ENCODE measurements at places on chromosomes 7 and 10.
A peak's percentile ranks its signal among the peaks of the same experiment; 100 is the strongest.

DNA sequence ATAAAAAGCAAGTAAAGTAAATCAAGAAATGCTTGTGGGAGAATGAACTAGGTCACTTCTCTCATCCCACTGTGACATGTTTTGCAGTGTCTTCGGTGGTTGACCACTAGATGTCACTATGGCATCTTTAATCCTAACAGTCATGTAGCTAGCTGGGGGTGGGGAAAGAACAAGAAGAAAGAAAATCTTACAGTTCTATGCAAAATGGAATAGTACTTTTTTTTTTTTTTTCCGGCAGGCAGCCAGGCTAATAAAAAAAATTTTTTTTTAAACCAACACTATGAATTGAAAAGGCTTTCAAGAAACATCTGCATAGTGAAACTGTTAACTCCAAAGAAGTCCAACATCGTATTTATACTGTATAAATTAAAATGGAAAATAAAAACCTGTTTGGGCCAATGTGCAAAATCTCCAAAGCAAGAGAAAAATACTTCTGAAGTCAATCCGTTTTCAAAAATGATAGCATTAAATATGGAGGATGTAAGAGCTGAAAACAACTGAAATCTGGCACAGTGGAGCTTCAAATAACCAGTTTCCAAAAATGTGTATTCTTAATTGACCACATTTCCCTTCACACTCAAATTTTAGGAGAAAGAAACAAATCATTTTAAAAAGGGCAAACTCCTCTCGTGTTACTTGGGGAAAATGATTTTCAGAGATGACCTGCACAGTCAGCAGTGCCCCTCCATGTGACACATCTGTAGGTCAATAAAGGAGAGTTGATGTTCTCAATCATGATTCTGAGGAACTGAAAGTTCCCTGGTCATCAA, 38.5 kb downstream of the CDK1 start:
- DNase-seq = peak; percentile 5

DNA sequence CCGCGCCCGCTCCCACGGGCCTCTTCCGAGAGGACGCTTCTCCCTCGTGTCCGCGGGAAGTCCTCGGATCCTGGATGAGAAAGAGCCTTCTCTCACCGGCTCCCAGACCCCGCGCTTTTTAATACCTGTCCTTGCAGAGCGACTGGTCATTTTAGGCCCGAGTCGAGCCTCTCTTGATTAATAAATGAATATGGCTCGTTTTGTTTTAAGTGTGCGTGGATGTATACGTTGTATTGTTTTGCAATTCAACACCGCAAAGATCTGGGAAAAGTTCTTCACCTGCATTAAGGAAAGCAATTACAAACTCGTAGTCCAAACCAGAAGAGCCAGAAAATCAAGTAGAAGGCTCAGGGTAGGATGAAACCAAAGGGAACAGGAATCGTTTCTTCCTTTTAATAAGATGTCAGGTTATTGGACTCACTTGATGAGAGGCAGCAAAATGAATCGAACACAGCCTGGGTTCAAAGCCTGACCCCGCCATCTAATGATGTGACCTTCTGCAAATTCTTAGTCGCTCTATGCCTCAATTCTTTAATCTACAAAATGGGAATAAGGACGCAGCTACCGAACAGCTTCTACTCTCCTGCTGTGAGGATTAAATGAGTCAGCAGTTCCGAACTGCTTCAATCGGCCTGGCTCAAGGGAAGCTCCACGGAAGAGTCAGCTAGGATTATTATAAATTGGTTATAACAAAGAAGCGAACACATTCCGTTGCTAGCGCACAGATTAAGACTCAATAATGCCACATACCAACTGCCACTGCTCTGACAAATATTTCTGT, 277.8 kb upstream of the NEBL start:
- peak; percentile 38 for DNase-seq

- DNase-seq = no peak
These were observed 35.6 kb downstream of the SYPL1 start for GRCh38 chr7:106076537-106076936.

GRCh38 chr7:38360776-38361175, 87.3 kb upstream of the TARP start:
- no peak for DNase-seq

DNA sequence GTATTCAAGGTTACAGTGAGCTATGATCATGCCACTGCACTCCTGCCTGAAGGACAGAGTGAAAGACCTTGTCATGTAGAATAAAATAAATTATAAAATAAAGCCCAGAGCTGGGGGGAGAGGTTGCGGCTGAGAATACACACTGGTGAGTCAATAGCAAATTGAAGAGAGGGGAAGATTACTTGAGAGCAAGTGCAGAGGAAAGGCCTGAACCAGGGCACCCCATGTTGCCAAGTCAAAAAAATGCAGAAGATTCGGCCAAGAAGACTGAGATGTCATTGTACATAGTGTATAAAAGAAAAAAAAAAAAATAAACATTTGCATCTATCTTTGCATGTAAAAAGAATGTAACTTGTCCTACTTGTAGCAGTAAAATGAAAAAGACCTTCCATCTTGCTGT, 32.5 kb downstream of the RHEB start:
- no peak for DNase-seq

GRCh38 chr7:99505324-99505662, 831 bp downstream of the ZKSCAN5 start:
- no peak for DNase-seq

DNA sequence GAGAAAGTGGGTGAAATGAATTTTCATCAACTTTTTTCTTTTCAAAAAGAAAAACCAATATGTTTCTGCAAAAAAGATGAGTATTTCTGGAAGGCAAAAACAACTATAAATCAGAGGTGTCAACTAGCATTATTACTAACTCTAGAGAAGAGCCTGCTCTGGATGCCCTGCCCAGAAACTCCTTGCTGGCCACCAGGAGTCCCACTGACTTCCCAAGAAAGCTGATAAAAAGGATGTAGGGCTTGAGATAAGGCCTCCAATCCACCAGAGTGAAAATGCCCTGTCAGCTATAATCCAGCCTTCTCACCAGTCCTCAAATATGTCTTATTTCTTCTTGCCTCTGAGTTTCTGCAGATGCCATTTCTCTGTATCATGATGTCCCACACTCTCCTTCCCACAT, 16.7 kb upstream of the FZD1 start:
- DNase-seq = no peak

- no peak for DNase-seq
These were observed 21.7 kb downstream of the EBF3 start for GRCh38 chr10:129942391-129942790.

GRCh38 chr10:77635402-77636227, 2.0 kb downstream of the KCNMA1 start:
- DNase-seq = peak; percentile 72
